ENCODE measurements at places on chromosomes 7 and 10. TPM values are rescaled to one million over a fixed set of nuclear protein-coding genes. Genes with fewer than 3 reads are reported as not detected.

MUC12 gene
- 1.5 TPM for total RNA-seq

ERV3-1 gene
- total RNA-seq = 7.4 TPM

GRCh38 chr10:120387326-120387725 lies 69.7 kb upstream of the PLPP4 start:
- no peak for DNase-seq

DNA sequence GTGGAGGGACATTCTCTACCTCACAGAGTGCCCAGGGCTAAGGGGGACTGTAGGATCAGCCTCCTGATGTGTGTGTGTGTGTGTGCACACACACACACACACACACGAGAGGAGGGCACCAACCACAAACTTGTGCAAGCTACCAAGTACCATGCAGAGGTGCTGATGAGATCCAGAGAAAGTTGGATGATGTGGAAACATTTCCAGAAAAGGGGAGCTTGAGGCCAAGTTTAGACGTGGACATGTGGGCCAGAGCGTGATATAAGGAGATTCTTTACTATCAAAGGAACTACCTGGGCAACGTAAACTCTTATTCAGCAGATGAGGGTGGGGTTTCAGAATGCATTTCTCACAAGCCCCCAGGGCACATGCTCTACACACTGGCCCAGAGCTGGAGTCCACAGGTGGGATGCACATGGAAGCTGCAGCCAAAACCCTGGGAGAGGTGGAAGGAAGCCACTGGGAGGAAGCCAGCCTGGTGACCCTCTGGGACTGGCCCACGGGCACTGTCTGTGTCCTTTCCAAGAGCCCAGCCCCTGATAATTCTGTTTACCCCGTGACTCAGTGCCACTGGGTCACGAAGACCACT lies 53.5 kb downstream of the DLG5 start:
- DNase-seq = no peak

MMP21 gene
- total RNA-seq = not detected

DNA sequence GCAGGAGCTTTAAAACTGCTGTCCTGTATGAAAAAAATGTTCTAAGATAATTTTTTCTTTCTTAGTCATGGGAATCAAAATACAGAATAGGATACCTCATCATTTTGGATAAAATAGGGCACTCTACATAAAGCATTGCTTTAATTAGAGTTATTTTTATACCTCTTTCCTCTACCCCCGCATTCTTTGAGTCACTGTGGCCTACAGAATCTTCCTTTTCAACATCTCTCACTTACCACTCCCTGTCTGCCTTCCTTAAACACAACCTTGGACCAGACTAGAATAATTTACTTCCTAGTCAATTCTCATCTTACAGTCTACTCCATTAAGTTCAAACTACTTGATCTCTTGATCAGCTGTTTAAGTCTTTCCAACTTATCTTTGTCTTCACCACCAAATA lies 462.3 kb downstream of the PHTF2 start:
- DNase-seq = no peak

- no peak for DNase-seq
Observed at GRCh38 chr10:34717429-34717828, 97.7 kb downstream of the PARD3 start.

DNA sequence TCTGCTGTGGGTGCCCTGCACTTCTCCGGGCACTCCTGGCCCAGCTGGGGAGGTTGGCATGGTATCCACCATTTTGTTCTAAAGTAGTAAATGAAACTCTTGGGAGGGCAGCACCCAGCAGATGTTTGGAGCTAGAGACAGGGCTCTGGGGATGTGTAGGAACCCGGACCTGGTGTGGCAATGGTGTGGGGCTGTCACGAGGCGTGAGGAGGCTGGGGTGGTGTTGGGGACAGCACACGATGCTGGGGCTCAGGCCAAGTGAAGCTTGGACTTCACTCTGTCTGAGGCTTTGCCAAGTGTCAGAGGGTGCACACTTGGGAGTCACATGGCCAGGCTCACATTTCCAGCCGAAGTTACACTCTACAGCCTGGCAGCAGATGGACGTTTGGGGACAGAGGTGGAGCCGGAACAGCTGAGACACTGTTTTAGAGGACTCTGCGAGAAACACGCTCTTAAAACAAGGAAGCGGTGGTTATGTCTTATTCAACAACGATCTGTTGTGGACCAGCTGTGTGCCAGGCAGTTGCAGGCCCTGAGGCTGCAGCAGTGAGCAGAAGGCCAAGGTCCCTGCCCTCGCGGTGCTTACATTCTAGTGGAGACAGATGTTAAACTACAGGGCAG lies 118.2 kb downstream of the CUX1 start:
- DNase-seq = no peak

- DNase-seq = no peak
Observed at GRCh38 chr10:34584164-34584563, 230.9 kb downstream of the PARD3 start.

- no peak for DNase-seq
Observed at GRCh38 chr10:94018107-94018506, 24.4 kb downstream of the PLCE1 start.

GRCh38 chr10:121553511-121554264 lies 44.6 kb downstream of the FGFR2 start:
- no peak for DNase-seq

DNA sequence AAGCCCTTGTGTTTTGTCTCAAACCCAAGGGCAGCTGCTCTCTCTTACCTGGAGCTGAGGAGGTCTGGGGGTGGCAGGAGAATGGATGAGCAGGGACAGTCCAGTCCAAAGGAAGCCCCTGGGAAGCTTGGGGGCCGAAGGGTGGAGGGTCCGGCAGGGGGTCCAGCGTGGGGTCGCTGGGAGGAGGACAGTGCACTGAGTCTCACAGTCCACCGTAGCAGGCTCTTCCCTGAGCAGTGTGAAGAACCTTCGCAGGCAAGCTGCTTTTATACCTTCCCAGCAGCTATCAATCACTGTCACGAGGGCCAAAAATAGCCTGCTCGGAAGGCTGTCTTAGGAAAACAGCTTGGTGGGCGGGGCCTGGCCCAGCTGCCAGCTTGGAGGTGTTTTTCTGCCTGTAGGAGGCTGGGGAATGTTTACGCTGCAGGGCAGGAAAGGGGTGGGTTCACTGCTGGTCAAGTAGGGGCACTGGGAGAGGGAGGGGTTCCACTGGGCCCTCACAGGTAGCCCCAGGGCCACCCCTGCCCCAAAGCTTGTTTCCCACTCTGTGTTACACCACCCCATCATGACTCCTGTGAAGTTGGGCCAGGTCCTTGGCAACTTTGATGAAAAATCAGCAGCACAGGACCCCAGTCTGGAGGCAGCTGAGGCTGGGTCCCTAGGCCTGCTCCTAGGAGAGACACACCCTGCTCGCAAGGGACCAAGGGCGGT lies at the start of gene DEPP1:
Gene DEPP1 (minus strand): TSS at position 240 of the 711 bp plus-strand sequence. CDS start 779 bp downstream, outside the sequence.
- peak; percentile 90 for DNase-seq
